Endothelial cell of coronary artery (primary cell): ENCODE measurements at places on chromosomes 2 and 18. TPM values are rescaled to one million over a fixed set of nuclear protein-coding genes. Genes with fewer than 3 reads are reported as not detected.

CDK5R2 gene
- total RNA-seq: not detected in 2 replicates

MOGAT1 gene
- not detected in 2 replicates for total RNA-seq

GCA gene
- 13.8 TPM in 2 replicates for total RNA-seq

RAB17 gene
- 0.94 and 1.6 TPM in 2 replicates for total RNA-seq

FRZB gene
- total RNA-seq: not detected in 2 replicates

ACSL3 gene
- 75.7 and 77.8 TPM in 2 replicates for total RNA-seq

TRPM8 gene
- total RNA-seq: not detected in 2 replicates

KRTCAP3 gene
- not detected in 2 replicates for total RNA-seq

COBLL1 gene
- 5.7 and 6.7 TPM in 2 replicates for total RNA-seq

DCDC2C gene
- total RNA-seq: not detected in 2 replicates

NHEJ1 gene
- 12.1 and 13.6 TPM in 2 replicates for total RNA-seq

GDF7 gene
- total RNA-seq: 1.5 and 3.6 TPM in 2 replicates

IL36A gene
- total RNA-seq: 0.09 TPM in 1 of 2 replicates, not detected in the other

CD226 gene
- total RNA-seq: 0.09 TPM in 2 replicates

TXNDC2 gene
- total RNA-seq: under 0.01 TPM in 1 of 2 replicates, not detected in the other

MGAT4A gene
- 25.5 and 49.8 TPM in 2 replicates for total RNA-seq

IL1RN gene
- total RNA-seq: not detected in 2 replicates

MTLN gene
- 70.8 and 72.5 TPM in 2 replicates for total RNA-seq

AGXT gene
- total RNA-seq: not detected in 2 replicates

C2orf68 gene
- total RNA-seq: 13.7 and 16.1 TPM in 2 replicates

ZNF385B gene
- total RNA-seq: not detected in 2 replicates

SP140L gene
- total RNA-seq: 8.5 and 13.3 TPM in 2 replicates

NIF3L1 gene
- total RNA-seq: 13.7 and 14.3 TPM in 2 replicates

METTL8 gene
- 10.3 and 12.4 TPM in 2 replicates for total RNA-seq

TMEM169 gene
- under 0.01 TPM in 1 of 2 replicates, not detected in the other for total RNA-seq

FAM117B gene
- 1.4 and 2.4 TPM in 2 replicates for total RNA-seq

MEP1B gene
- 0.19 TPM in 1 of 2 replicates, not detected in the other for total RNA-seq

ABCG8 gene
- not detected in 2 replicates for total RNA-seq

SLC4A1AP gene
- 25.8 and 26.7 TPM in 2 replicates for total RNA-seq

ABCG5 gene
- total RNA-seq: not detected in 2 replicates

CCDC74B gene
- 0.72 and 0.85 TPM in 2 replicates for total RNA-seq
